ENCODE measurements at places on chromosomes 6 and 20.

- no peak for DNase-seq
Observed at GRCh38 chr6:56424064-56424463, 176.7 kb upstream of the COL21A1 start.

DNA sequence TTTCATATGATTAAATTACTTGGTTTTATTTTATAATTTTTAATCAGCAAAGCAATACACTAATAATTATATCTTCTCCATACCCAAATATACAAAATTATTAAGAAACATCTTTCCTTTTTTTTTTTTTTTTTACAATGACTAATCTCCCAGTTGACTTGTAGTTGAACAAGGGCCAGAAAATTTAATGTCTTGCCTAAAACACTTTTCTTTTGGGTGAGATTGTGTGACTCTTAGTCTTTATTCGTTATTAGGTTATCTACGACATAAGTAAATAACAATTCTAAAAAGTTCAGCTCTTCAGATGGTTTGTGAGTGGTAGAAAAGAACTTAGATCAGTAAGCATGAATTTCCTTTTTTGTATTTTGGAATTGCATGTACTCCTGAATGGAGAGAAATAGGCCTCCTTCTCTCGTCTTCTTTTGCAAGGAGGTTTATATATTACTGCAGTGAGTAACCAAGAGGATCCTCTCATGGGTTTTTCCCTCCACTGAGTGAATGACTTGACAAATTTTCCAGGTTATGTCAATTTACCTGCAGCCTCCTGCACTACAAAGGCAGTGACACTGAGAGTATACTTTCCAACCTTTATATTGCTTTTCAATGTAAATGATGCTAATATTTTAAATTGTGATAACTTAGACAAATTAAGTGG is 364.5 kb upstream of the CITED2 start:
- DNase-seq: no peak

DNA sequence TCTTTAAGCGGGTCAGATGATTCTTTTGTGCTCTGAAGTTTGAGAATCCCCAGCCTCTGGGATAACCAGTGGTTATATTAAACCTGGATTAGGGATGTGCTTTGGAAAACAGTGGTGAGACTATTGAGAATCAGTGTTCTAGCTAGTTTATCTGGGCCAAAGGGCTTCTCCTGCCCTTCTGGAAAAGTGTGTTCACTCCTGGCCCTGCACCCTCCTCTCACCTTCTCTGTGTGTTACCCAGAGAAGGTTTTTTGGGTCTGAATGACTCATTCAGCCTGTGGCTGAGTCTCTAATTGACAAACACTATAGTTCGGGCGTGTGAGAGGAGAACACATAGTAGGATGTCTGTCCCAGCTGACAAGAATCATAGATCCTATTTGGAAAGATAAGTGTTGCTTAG is 66.7 kb downstream of the LRRC1 start:
- no peak for DNase-seq

DNA sequence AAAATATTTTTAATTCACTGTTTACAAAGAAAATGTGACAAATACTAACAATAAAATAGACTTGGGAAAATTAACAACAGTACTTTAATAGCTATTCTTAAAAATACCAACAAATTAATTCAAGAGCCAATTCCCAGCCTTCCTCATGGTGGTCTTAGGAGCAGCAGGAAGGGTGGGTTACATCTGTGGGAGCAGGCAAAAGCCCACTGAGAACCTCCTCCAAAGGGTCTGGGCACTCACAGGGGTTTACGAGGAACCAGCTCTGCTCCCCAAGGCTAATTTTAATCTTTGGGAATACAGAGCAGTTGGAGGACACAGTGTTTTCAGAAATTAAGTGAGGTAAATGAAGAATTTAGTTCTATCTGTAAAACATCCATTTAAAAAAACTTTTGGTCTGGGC is 10.2 kb downstream of the SOD2 start:
- no peak for DNase-seq

DNA sequence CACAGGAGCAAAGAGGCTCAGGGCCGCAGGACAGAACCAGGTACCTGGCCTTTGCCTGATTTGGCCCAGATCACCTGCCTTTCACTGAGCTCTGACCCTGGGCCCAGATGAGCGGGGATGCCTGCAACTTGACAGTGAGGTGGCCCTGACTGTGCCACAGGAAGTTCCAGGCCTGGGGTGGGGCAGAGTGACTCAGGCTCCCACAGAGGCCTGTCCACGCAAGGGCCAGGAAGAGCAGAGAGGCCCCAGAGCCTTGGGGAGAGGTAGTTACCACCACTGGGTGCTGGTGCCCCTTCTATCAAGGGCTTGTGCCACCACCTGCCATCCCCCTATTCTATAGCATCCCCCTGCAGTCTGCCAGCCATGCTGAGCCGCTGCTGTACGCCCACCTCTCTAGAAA is 4.1 kb upstream of the NOL4L start:
- DNase-seq: no peak

DNA sequence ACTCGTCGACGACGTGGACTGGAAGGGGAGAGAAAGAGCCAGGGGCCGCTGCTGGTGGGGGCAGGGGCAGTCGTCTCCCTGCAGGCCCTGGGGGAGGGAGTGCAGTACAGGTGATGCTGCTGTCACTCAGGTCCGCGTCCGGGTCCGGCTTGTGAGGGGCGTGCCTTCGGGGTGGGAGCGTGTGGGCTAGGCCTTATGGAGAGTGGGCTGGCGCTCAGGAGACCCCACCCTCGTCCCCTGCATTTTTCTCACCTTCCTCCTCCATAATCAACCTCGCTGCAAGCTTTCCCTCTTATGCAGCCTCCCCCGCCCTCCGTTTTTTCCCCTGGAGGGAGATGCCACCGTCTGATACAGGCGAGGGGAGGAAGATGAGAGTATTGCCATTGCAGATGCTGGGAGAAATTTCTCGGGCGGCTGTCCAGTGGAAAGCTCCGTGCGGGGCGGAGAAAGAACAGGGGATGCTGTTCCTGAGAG is 632 bp downstream of the PCMT1 start:
- peak; percentile 43 for DNase-seq

- DNase-seq: no peak
Observed at GRCh38 chr20:38514185-38514584, 41.5 kb downstream of the RALGAPB start.

DNA sequence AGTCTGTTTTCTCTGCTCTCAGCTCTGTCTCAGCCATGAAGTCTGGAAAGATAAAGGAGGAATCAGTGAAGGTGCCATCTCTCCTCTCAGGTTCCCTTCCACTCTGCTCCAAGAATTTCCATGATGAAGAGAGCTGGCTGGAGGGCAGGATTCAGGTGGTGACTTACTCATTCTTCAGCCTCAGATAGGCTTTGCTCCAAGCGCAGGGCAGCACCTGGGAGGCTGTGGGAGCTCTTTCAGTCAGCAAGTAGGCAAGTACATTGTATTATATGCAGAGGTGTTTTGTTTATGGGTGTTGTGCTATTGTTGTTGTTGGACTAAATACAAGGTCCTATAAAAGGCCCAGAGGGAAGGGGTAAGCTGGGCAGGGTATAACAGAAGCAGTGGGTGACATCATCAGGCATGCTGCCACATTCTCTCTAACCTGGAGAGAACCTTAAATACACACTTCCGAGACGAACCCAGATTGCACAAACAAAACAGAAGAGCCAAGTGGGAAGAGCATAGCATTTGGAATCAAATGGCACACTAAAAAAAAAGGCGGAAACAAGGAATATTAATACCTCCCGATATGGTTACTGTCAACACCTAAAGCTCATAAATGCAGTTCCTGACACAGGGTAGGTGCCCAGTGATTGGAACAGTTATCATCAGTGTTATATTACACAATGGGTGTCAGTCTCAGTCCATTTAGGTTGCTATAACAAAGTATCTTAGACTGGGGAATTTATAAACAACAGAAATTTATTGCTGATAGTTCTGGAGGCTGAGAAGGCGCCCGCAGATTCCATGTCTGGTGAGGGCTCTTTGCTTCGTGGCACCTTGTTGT is 14.5 kb upstream of the PSMG4 start:
- DNase-seq: no peak

GRCh38 chr6:90233213-90233612 is 63.4 kb downstream of the BACH2 start:
- DNase-seq: no peak
